ENCODE measurements at places on chromosomes 16 and 17.

- no peak for DNase-seq
These were observed 3.9 kb downstream of the CDH13 start for GRCh38 chr16:82630688-82631087.

DNA sequence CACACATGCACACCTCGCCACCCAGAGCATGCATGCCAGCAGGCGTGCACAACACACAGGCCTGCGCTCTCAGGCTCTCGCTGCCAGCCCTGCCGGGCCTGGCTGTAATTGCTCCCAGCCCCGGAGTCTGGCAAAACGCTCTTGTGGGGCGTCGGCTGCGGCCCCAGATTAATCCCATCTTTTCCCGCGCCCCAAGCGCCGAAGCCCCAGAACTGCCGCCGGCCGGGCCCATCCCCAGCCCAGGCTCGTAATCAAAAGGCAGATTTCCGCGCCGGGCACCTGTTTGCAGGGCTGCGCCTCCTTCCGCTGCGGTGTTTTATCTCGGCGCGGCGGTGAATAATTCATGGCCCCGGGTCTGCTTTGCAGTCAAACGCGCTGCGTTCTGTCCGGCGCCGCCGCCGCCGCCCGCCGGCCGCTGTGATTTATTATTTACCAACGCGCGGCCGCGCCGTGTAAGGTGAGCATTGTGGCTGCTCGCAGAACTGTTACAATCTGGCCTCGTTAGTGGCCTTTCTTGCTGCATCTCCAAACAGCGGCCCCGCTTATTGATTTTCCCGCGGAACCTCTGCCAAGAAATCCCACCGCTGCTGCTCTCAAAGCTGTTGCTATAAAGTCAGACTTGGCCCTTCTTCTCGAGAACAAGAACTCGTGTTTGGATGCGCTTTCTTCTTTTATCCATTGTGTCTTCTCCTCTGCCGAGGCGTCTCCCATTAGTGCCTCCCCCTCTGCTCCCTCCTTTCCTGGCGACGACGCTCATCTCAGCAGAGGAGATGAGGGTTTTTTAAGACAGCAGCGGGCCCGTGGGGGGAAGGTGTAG lies 126.1 kb downstream of the IRX5 start:
- no peak for DNase-seq

- no peak for DNase-seq
These were observed 55.2 kb downstream of the RAI1 start for GRCh38 chr17:17736205-17737183.

DNA sequence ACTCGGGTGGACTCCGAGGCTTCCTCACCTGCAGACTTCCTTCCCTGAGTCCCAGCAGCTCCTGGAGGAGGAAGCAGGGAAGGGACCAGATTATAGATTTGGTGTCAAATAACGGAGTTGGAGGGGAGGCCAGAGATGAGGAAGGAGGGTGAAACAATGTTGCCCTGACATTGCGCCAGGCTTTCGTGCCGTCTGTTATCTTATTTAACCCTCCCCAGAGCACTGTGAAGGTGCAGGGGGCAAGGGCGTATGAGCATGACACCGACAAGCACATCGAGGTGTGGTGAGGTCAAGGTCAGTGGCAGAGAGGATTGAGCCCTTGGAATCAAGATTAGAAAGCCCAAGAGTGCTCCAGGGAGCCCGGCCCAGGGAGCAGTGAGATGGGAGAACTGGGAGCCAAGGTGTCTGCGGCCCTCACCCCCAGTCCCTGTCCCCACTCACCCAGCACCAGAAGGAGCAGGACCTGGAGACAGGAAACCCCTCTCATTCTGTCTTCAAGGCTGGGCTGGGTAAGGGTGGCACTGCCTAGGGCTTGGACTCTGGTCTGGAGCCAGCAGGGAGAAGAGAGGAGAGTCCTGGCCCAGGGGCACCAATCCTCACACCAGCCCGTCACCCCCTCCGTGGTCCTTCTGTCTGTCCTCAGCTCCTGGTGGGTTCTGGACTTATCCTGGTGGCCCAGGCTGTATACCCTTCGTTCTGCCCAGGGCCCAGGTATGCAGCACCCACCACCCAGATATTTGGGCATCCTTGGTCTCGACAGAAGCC lies 1.1 kb downstream of the PRSS33 start:
- DNase-seq, result no peak

DNA sequence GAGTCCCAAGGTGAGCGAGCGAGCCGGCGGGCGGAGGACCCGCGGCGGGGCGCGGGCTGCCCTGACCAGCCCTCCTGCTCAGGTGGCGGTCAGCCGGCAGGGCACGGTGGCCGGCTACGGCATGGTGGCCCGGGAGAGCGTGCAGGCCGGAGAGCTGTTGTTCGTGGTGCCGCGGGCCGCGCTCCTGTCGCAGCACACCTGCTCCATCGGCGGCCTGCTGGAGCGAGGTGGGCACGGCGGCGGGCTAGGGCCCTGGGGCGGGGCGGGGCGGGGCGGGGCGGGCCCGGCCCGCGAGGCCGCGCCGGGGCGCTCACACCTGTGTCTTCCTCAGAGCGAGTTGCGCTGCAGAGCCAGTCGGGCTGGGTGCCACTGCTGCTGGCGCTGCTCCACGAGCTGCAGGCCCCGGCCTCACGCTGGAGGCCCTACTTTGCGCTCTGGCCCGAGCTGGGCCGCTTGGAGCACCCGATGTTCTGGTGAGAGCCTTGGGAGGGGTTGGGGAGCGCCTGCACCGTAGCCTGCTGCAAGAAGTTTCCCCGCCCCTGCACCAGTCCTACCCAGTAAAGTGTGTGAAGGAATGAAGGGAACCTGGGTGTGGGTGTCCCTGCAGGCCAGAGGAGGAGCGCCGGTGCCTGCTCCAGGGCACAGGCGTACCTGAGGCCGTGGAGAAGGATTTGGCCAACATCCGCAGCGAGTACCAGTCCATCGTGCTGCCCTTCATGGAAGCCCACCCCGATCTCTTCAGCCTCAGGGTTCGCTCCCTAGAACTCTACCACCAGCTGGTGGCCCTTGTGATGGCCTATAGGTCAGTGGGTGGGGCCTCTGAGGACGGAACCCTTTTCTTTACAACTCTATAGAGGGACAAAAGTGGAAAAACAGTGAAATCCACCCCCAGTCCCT lies 802 bp downstream of the SETD6 start:
- DNase-seq, result no peak

DNA sequence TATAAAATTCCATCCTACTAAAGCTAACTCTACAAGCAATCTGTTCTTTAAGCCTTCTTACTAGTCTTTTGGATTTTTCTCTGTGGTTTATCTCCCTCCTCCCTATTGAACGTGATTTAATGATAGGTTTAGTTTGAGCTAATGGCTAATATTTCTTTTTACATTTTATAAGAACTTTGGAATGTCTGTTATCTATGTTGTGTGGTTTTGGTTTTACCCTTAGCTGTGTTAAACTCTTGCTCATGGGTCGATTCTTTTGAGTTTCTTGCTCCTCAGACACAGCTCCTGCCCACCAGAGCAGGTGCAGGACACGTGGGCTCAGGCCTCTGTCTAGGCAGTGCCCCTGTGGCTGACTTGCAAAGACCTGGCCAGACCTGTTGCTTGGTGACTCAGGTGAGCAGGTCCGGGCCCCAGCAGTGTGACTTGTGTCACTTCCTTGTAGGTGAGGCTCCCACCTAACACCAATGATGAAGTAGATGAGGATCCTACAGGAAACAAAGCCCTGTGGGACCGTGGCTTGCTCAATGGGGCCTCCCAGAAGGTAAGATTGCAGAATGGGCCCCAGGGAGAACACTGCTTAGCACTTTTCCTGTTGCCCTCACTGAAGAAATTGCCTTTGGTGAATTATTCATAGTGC lies 45.1 kb downstream of the SF3B3 start:
- DNase-seq, result no peak

- DNase-seq, result no peak
These were observed 992 bp downstream of the NLRC3 start for GRCh38 chr16:3576211-3576610.

DNA sequence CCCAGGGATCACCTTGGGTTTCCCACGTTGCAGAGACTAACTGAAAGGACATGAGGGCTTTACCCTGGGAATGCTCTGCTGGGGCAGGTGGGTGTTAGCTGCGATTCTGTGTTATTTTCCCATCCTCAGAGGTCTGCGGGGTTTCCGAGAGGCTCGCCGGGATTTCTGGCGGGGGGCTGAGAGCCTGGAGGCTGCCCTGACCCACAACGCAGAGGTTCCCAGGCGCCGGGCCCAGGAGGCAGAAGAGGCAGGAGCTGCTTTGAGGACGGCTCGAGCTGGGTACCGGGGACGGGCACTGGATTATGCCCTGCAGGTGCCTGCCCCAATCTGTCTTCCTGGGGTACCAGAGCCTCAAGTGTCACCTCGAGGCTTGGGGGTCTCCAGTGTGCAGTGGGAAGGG lies 6.9 kb downstream of the ACAP1 start:
- DNase-seq, result no peak

GRCh38 chr16:57239107-57239506 lies 6.0 kb upstream of the ARL2BP start:
- no peak for DNase-seq

DNA sequence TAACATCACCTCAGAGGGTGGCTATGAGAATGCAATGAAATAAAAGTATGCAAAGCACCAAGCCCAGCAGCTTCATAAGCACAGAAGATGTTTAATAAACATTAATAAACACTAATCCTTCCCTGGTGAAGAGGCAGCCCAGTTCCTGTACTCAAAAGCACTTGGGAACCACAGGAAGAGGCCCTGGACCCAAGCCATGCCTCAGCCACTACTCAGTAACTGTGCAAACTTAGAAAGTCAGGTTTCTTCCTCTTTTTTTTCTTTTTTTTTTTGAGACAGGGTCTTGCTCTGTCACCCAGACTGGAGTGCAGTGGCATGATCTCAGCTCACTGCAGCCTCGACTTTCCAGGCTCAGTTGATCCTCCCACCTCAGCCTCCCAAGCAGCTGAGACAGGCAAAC lies 5.3 kb downstream of the ARHGAP17 start:
- DNase-seq, result no peak

DNA sequence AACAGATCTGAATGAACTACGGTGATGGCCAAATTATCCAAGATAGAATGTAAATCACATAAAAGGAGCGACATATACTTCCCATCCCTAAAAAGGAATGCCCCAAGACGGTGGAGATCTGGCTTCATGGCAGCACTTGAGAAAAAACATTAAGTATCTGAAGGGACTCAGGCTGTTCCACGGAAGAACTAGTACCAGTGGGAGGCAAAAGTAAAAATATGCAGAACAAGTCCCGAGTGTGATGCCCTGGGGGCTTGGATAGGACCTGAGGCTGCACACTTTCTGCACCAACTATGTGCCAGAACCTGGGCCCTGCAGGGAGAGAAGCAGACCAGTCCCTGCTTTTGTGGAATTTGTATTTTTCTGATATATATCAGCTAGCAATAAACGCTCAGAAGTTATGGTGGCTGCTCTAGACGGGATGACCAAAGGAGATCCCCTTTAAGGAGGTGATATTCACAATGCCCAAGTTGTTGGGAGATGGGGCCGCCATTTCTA lies 539 bp upstream of the CKLF start:
- DNase-seq, result no peak

DNA sequence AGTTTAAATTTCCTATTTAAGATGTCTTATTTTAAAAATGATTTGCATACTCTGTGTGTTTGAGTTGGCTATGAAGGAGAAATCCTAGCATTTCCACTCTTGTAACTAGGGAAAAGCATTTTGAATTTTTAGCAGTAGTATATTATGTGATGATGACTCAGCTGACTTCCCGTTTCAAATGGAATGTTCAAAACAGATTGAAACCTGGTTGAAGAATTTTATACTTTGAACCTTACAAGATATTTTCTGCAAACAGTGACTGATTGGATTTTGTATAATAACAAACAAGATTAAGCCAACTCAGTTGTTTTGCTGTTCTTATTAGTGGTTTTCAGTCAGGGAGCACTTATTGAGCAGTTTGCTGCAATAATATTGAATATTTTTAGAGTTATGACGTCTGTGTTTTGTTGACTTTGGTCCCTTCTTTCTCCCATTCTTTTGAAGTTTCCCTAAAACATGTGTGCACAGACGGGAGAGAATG lies 8.0 kb downstream of the TNRC6A start:
- no peak for DNase-seq

DNA sequence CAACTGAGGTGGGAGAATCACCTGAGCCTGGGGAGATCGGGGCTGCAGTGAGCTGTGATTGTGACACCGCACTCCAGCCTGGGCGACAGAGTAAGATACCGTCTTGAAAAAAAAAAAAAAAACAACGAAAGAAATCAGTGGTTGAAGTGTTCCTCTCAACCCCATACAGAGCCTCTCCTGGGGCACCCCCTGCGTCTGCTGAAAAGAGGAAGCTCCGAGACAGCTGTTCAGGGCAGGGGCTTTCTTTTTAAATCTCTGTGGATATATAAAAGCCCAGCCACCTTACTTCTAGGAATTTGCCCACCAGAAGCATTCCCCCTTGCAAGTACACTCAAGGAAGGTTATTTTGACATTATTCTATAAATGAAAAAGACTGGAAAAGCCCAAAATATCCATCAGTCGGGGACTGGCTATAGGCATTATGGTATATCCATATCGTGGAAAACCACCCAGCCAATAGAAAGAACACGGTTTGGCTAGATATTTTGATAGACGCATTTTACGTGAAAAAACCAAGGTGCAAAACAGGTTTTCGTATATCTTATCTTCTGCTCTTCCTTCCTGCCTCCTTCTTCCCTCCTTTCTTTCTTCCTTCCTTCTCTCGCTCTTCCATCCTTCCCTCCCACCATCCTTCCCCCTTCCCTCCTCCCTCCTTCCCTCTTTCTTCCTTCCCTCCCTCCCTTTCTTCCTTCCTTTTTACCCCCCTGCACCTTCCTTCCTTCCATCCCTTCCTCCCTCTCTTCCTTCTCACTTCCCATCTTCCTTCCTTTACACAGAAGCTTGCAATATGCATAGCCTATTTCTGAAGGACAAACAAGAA lies 9.2 kb upstream of the CCL22 start:
- DNase-seq, result no peak

DNA sequence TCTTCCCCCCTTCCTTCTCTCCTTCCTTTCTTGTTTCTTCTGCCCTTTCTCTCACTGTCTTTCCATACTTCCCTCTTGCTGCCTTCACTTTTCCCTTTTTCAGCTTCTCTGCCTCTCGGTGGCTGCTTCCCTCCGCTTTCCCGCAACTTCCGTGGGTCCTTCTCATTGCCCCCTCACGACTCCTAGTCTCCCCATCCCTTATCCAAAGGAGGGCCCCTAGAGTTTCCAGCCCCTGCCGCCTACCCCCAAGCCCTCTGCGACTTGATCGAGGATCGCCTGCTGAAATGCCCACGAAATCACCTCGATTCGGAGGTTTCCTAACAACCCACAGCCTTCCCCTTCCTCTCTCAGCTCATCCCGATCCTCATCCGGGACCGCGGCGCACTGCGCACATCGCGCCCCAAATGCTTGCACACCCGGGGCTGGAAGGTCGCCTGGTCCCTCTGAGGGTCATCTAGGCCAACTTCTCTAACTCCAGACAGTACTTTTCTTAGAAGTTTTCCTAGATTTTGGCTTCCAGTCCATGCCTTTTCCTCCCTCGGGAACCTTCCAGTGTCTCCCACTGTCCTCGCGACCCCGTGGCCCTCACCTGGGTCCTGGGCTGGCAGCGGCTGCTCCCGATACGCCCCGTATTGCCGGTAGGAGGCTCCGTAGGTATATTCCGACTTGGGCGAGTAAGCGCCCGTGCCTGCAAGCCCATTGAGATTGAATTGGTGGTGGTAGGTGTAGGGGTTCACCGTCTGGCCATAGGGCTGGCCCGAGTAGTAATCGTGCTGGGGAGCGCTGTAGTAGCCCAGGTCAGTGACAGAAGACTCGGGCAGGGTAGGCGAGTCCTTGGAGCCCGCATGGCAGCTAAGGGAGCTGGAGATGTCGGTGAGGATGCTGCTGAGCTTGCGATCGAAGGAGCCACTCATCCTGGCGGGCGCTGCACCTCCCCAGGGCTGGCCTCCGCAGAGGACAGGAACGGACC lies 654 bp downstream of the DLX3 start:
- DNase-seq, result no peak

- no peak for DNase-seq
These were observed 8.5 kb upstream of the SLC39A11 start for GRCh38 chr17:73101031-73101430.

- DNase-seq, result no peak
These were observed 49.8 kb downstream of the TANC2 start for GRCh38 chr17:63015824-63016223.
